ENCODE measurements at places on chromosomes 2 and 18.

GRCh38 chr2:37306024-37306423 lies 18.6 kb downstream of the PRKD3 start:
- no peak for DNase-seq

- DNase-seq: no peak
Observed at GRCh38 chr18:49547701-49548100, 14.2 kb upstream of the LIPG start.

- no peak for DNase-seq
Observed at GRCh38 chr18:48529796-48530195, 9.0 kb upstream of the CTIF start.

DNA sequence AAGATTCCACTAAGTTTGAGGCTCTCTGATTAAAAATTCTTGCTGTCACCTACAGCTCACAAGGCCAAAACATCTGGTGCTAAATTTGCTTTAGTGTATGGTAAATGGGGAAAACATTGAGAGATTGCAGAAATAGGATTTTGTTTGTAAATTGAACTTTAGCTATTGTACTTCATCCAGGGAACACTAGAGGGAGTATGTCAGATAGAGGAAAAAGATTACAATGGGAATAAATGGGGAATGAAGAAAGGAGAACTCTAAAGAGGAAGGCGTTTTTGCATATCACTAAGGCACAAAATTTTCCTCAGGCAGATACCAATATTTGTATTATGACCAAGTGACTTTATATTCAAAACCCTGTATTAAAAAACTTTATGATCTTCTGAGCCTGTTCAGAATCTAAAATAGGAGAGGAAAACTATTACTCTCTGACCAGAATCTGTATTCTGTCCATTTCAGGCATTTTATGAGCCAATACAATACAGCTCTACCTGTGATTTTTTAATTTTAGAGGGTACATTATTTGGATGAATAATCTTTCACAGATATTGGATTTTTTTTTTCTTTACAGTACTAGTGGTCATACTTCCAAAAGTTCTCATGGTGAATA lies 52.3 kb upstream of the ITGB6 start:
- DNase-seq: peak; percentile 26

GRCh38 chr18:43970656-43971055 lies 693.4 kb upstream of the SYT4 start:
- DNase-seq: no peak

- peak; percentile 14 for DNase-seq
Observed at GRCh38 chr18:45997700-45998151, 30.6 kb upstream of the EPG5 start.
